NCI-H2029 treated with DMSO at 0.1 percent for 48 hours (cell line): ENCODE measurements at places on chromosomes 3 and 15.

DNA sequence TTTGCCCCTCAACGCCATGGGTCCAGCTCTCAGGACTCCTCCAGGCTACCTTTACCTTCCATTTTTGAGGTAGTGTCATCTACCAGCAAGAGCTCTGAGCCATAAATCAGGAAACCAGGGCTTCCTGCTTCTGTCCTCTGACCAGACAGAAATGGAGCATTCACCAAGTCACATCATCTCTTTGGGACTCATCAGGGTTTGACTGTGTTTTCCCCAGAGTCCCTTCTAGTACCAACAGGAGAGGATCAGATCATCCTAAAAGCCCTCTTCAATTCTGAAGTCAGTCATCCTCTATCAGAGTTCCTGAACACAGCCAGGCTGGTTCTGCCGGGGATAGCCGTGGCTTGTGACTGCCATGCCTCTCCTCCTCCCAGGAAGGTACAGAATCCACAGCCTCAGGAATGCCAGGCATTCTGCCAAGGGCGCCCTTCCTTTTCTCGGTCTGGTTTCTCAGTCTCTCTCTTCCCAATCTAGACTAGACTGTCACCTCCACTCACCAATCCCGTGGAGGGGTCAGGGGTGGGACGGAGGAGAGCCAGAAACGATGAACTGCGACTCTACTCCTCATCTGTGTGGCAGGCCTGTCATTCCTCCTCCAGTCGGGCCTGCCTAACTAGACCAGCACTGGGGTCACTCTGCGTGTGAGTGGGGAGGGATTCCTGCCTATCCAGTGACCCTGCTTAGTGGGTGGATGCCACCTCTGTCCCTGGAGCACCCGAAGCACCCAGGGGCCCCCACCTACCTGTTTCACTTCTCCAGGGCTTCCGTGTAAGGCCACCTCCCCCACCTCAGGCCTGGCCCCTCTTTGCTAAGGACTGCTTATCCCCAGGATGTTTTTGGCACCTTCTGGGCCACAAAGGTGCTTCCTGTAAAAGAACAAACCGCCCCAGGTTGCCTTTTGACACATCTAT lies 30.9 kb downstream of the CCNL1 start:
- DNase-seq: no peak

DNA sequence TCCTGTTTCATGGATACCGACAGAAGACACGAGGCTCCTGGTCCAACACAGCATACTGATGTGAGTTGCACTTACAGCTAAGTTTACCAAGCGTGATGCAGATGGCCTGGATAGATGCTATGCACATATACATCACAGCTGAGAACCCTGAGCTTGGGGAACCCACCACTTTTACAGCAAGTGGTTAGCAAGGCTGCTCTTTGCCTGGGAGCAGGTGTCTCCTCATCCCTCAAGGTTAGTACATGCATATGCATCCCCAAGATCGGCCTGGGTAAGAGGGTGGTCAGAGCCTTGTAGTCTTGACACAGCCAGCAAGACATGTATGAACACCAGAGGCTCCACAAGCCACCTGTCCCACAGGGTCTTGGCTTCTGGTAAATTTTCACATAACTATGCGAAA lies 28.3 kb downstream of the LRRC2 start:
- no peak for DNase-seq

GRCh38 chr15:85702321-85703101 lies 92.2 kb downstream of the KLHL25 start:
- DNase-seq: no peak

DNA sequence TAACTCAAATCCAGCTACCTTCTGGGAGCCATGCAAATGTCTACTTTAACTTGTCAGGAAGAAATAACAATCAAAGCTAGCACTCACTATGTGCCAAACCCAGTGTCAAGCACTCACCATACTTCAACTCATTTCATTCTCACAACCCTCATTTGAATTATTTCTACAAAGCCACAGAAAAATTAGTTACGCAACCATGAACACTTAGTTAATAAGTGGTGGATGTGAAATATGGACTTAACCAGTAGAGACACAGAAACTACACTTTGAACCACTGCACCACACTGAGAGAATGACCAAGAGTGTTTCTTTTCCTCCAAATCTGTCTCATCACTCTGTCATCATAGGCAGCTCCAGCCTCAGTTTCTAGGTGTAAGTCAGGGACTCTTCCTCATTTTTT lies 91.0 kb upstream of the MBNL1 start:
- DNase-seq: no peak

DNA sequence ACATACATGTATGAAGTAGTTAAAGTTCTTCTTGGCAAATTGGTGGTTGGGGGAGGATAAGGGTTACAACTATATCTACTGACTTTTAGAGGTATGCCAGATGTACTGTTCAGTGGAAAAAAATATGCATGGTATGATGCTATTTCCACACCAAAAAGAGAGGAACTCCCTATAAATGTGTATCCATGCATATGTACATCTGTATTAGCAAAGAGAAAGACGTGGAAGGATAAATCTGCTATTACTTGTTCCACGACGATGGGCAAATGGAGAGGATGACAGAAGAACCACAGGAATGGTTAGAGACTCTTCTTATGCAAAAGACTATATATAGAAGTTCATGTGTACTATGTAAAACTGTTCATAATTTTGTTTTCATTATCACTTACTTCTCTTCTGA lies 197.6 kb downstream of the RORA start:
- DNase-seq: no peak

DNA sequence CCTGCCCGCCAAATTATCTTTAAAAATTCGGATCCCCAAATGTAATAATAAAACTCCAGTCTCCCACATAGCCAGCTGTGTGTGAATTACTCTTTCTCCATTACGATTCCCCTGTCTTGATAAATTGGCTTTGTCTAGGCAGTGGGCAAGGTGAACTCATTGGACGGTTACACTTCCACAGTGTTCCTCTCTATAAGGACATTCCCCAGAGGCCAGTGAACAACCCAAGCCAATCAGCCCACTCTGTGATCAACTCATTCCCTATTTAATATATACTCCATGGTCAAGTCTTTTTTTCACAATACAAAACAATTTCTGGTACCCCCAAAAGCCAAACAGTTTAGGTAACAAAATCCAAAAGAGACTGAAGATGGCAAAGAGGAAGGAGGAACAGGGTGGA lies 90.5 kb upstream of the DAZL start:
- no peak for DNase-seq

- DNase-seq: no peak
Measured at GRCh38 chr15:85563328-85563727, 182.9 kb downstream of the AKAP13 start.

- DNase-seq: no peak
Measured at GRCh38 chr3:149604125-149604875, 53.5 kb downstream of the WWTR1 start.

- DNase-seq: no peak
Measured at GRCh38 chr3:100844063-100844936, 135.0 kb downstream of the TFG start.

- DNase-seq: peak; percentile 3
Measured at GRCh38 chr3:81249540-81250029, 511.9 kb downstream of the GBE1 start.

GRCh38 chr15:74913041-74913440 lies 6.4 kb upstream of the FAM219B start:
- DNase-seq: no peak

- DNase-seq: no peak
Measured at GRCh38 chr3:133833880-133834620, 28.4 kb downstream of the SRPRB start.

GRCh38 chr3:139934613-139935015 lies 371 bp upstream of the CLSTN2 start:
- DNase-seq: peak; percentile 46

GRCh38 chr3:142808103-142808917 lies 80.6 kb downstream of the PCOLCE2 start:
- no peak for DNase-seq

GRCh38 chr15:38080651-38081275 lies 146.3 kb downstream of the TMCO5A start:
- no peak for DNase-seq

GRCh38 chr15:85316244-85316934 lies 64.0 kb upstream of the AKAP13 start:
- no peak for DNase-seq

DNA sequence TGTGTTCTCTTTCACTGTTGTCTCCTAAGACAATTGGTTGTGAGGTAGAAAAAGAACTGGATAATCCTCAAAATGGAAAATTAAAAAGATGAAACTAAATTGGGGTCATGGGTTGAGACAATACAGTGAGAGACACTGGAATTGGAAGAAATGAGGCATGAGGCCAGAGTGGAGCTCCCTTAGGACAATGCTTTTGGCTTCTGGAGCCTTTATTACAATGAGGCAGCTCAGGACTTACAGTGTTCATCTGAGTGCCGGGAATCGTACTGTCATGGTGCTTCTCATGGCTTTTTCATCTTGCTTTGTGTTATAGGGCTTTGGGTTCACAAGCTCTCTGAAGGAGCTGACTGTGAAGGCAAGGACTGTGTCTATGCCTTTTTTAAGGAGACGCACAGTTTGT lies 293.5 kb downstream of the SOX2 start:
- DNase-seq: no peak

DNA sequence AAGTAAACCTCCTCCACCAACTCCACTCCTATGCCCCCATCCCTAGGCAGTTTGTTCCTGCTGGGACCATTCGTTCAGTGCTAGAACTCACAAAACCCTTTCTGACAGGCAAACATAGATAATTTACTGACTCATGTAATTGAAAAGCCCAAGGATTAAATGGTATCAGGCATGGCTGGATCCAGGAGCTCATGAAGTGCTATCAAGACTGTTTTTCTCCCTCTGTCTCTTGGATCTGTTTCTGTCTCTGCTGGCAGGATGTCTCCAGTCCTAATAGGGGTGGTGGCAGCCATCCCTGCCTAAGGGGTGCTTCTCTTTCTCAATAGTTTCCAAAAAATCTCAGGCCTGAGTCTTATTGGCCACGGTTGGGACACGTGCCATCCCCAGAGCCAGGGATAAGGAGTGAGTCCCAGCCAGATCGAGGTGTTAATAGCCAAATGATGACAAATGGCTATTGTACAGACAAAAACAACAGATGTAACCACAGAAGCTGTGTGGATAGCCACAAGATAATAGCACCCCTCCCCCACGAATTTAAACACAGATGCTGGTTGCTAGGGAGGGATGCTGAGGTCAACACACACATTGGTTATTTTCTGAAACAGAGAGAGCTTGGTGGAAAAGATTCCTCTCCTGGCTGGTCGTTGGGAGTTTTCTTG lies 168.6 kb downstream of the SHQ1 start:
- no peak for DNase-seq

- no peak for DNase-seq
Measured at GRCh38 chr15:97678656-97679055, 281.8 kb upstream of the ARRDC4 start.

DNA sequence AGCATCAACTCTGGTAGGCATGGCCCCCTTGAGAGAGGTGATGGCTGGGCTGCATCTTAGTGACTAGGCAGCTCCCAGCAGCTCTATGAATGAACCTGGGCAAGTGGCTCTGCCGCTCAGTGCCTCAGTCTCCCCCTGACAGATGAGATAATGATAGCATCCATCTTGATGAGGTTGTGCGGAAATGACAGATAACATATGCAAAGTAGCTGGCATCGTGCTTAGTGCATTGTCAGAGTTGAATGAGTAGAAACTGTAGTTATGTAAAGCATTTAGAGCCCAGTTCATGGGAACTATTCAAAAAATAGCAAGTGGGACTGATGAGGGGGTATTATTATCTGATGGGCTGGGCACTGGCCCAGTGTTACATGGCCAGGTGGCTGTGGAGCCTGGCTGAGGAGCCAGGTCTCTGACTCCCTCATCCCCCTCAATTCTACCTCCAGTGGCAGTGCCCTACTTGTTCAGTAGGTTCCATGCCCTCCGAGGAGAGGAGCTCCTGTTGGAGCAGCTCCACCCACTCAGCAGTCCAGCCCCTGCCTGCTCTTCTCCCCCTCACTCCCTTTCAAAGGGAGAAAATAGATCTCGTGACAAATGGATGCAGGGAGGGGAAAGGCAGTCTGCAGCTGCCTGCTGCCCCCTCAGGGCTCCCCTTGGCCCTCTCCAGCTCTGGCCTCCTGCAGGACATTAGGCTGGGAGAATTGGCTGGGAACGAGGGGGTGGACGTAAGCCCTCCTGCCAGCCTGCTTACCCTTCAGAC lies 6.6 kb downstream of the PRKCD start:
- no peak for DNase-seq

DNA sequence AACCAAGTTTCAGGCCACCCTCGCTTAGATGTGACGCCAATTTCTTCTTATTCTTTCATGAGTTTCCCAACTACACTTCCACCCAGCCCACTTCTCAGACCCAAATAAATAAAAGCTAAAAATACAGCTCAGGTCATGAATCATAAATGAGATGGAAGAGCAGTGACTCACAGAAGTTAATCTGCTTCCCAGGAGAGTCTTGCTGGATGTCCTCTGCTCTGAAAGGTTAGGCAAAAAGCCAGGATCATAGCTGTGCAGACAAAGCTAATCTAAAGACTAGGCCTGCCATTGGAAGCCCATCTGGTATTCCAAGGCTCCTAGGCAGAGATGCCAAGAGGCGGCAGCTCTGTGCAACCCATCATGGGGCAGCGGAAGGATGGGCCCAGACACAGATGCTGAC lies 24.1 kb downstream of the SHC4 start:
- DNase-seq: no peak

- no peak for DNase-seq
Measured at GRCh38 chr15:56586206-56586605, 121.3 kb upstream of the MNS1 start.

DNA sequence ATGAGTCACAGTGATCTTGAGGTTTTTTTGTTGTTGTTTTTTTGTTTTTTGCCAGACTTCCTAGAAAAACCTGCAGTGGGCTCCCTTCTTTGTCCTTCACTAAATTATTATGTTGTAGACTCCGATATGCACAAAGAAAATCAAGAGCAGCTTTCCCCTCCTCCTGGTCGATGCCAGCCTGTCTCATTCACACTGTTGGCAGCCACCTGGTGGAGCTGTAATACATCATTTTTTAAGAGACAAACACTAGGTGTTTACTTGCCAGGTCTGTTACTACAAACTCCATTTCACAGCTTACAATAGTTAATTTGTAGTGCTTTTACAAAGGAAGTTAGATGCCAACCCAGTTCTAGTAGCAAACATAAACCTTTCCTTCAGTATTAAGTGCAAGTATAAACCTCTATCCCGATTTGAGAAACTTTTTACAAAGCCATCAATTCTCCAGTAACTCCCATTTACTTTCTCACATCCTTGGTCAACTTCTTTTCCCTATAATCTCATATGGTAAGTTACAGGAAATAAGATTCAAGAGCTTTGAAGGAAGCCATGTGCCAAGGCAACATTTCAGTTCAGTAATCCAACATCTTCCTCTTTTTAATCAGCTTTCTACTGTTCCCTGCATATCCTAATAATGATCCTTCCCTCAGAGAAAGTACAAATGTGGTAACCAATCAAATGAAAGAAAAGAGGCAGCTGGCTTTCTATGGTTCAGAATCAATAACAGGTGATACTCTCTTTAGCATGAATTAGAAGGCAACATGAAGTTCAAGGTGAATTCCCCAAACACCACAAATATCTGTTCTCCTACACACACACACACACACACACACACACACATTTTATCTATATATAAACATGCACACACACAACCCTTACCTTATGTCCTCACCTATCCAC lies 14.0 kb downstream of the AAGAB start:
- DNase-seq: no peak
